ENCODE measurements at places on chromosomes 13 and 19.

- DNase-seq, result no peak
Observed at GRCh38 chr19:1936916-1937610, 3.9 kb upstream of the CSNK1G2 start.

DNA sequence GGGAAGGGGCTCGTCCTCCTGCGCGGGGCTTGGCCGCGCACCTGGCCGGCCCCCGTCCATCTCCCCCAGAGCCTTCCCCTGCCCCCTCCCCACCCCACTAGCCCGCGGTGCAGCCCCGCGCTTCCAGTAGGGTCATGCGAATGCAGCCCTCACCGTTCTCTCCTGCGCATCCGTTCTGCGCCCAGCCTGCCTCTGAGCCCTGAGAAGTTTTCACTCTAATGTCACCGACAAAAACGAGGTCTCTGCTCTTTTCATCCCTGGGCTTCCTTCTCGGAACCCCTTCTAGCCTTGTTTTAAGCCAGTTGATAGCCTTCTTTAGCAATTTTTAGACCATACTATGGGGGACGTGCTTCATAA, 97.4 kb downstream of the ATP8A2 start:
- no peak for DNase-seq

DNA sequence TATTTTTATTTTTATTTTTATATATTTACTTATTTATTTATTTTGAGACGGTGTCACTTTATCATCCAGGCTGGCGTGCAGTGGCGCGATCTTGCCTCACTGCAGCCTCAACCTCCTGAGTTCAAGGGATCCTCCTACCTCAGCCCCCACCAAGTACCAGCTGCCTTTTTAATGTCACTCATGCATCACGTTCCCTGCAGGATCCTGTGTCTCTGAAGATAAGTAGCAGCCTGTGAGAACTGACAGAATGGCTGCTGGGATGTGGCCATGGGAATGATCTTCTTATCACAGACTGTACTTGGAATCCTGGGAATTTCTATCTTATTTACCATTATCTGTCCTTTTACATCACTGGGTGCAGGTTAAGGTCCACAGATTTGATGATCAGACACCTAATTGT, 9.2 kb upstream of the ZNF761 start:
- no peak for DNase-seq

DNA sequence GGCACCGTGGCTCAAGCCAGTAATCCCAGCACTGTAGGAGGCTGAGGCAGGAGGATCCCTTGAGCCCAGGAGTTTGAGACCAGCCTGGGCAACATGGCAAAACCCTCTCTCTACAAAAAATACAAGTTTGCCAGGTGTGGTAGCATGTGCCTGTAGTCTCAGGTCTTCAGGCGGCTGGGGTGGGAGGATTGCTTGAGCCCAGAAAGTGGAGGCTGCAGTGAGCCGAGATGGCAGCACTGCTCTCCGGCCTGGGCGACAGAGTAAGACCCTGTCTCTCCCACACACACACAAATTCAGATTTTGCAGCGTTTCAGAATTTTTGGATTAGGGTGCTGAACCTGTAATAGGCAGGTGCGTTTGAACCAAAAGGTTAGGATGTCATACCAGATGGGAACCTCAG, 2.2 kb downstream of the RPS11 start:
- no peak for DNase-seq

DNA sequence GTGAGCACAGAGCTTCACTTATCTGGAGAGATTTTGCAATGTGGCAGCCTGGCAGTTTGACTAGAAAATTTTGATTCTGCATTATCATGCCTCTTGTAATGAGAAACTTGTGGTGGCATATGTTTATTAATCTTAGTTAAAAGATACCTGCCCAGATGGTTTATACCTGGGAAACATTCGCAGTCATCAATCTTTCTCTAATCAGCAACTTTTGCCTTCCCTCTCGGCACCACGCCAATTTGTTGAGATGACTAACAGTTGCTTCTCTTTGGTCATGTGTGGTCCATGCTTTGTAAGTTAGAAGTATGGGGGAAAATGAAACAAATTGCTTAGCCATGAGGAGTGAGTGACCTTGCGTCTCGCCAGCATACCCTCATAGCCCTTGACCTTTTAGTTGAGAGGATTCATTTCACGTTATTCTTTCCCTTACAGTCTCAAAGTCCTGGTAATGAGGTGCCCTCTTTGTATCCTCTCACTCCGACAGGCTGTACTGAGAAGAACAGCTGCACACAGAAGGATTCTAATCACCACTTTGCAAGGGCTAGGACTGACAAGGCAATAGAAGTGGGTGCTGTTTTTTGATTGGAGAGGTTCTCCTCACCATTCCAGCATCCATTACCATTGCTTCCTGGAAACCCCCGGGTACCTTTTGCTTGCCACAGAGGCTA, 201.4 kb downstream of the OXGR1 start:
- no peak for DNase-seq

DNA sequence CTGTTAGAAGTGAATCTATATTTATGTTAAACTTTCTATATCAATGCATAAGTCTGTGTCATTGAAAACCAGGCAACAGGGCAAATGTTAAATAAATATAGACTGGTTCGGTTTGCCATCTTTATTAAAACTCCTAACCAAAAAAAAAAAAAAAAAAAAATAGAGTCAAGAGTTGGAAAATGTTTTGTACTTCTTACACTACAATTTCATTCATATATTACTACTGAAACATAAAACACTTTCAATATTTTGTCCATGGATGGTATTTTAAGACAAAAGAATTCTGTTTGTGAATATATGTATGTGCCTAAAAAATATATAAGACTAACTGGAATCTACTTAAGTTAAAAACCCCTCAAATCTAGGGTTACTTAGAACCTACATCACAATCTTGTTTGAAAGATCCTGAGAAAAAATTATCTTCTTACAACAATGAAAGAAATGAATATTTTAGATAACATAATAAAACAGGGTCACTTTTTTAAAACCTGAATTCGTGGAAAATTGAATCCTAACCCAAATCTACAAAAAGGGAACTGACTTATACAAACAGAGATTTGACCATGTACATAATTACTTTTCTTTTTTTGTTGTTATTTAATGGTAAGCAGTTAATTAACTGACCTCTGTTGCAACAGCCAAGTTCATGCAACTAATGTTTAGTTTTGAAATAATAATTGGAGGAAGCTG, 5.1 kb downstream of the DACH1 start:
- DNase-seq, result no peak

DNA sequence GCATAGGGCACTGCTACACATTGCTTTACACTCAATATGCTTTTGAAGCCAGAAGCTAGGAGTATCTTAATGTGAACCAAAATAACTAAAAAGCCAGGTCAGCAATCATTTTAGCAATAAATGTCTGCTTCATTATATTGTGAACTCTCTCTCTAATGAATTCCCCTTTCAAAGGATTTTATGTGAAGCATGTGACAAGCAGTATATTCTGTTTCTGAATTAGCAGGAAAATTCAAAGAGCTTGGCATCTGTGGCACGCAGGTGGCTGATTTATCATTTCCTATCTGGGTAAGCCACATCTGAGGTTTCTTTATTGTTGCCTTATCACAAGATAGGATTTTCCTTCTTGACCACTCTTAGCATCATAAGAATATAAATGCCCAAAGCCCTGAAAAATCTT, 56.8 kb upstream of the KLF12 start:
- no peak for DNase-seq

- no peak for DNase-seq
Observed at GRCh38 chr19:38900202-38900629, 447 bp downstream of the NFKBIB start.

DNA sequence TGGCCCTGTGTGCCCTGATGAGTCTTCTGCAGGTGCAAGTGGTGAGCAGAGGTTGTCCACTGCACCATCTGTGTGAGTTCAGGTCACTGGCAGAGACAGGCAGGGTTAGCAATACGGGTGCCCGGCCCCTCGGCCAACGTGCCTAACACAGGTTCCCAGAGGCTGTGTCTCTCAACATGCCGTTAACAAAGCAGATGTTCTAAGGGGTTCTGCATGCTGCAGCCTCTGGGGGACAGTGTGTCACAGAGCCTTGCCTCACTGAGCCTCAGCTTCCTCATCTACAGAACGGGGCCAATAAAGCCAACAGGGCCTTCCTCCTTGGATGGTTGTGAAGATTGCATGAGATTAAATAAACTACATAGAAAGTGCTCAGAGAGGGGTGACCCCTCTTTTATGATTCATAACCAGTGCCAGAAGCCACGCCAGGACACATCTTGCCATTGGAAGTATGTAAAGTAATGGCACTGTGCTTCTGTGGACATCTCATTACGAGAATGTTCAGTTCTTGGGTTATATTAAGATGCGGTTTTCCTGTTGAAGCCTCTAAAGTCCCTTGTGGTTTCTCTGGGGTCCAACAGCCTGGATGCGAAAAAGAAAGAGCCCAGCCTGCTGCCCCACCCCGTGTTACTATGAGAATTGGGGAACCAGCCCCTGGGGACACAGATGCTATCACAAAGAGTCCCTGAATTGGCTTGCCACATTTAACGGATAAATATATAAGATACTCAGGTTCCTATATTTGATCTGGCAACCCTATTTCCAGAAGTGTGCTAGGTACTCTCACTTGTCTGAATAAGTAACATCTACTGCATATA, 11.2 kb upstream of the ARHGEF18 start:
- no peak for DNase-seq

Data from cortex of kidney (tissue), 1 donor.